ENCODE measurements at places on chromosomes 5 and 9.

- DNase-seq: no peak
These were observed 85.9 kb downstream of the HRH2 start for GRCh38 chr5:175743676-175744210.

GRCh38 chr9:24071716-24072115 is 245.7 kb upstream of the ELAVL2 start:
- DNase-seq: no peak

GRCh38 chr5:82419559-82420332 is 141.6 kb upstream of the RPS23 start:
- no peak for DNase-seq

GRCh38 chr5:138809391-138809790 is 56.2 kb downstream of the CTNNA1 start:
- peak; percentile 59 for DNase-seq

GRCh38 chr5:141870228-141870627 is 8.0 kb downstream of the PCDH1 start:
- DNase-seq: no peak

GRCh38 chr9:126511411-126511810 is 102.3 kb upstream of the LMX1B start:
- DNase-seq: no peak

- DNase-seq: no peak
These were observed 233.2 kb upstream of the RASEF start for GRCh38 chr9:83296123-83296522.

Data from fibroblast of skin of right quadriceps (primary cell).